ENCODE measurements at places on chromosomes 5 and 9. TPM values are rescaled to one million over a fixed set of nuclear protein-coding genes. Genes with fewer than 3 reads are reported as not detected.

GRCh38 chr5:171808951-171809350 lies 23.3 kb downstream of the SMIM23 start:
- DNase-seq: no peak

DNA sequence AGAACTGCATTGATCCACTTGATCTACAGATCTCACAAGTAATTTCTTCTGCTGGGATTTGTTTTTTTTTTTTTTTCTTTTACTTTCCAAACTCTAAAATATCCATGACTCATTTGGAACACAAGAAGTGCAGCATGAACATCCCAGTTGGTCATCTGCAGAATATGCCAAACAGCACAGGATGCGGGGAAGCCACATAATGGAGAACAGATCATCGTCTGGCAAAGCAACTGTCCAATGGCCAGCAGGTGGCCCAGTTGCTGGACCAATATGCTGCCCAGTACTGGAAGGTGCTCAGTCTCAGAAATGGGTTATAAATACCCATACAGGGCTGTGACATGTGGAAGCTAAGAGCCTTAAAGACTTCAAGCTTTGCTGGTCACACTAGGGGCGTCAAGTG lies 221.3 kb upstream of the TAS2R1 start:
- no peak for DNase-seq

Gene LCN12
- total RNA-seq: 1.8 TPM

Gene GABRB2
- total RNA-seq: not detected
